NCI-H226 (cell line): ENCODE measurements at places on chromosomes 16 and 17.

DNA sequence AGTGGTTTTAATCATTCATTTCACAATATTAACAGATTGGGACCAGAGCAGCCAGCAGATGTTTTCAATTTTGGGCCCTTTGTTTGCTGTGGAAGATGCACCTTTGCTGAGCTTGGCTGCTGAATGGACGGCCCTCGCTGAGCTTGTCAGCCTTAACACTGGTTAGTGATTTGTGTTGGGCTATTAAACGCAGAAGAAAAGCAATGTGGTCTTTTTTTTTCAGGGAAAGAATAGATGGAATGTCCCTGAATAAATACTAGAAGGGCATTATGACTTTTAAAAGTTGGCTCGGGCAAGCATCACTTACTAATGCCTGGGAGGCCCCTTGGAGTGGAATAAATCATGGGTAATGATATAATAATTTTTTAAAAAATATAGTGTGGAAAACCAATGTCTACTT, 297.0 kb downstream of the MAP2K6 start:
- no peak for DNase-seq

- no peak for DNase-seq
These were observed 871.0 kb downstream of the CDH11 start for GRCh38 chr16:64250866-64251265.

DNA sequence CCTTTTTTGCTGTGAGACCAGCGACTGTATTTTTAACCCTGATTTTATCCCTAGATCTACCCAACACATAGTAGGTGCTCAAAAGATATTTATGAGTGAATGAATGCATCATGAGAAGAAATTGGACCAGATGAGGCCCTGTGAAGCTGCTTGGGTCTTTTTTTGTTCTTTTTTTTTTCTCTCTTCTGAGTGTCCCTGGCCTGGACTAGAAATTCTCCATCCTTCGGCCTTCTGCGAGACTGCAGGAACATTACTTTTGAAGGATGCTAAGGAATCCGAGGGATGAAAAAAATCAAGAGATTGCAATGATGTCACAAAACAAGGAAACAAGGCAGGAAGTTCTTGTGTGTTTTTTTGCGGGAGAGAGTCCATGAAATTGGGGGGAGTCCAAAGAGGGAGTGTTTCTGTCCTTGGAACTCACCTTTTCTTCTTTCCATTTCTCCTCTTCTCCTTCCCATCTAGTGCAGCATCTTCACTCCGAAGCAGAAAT, 560 bp upstream of the RUSF1 start:
- DNase-seq: peak; percentile 21

DNA sequence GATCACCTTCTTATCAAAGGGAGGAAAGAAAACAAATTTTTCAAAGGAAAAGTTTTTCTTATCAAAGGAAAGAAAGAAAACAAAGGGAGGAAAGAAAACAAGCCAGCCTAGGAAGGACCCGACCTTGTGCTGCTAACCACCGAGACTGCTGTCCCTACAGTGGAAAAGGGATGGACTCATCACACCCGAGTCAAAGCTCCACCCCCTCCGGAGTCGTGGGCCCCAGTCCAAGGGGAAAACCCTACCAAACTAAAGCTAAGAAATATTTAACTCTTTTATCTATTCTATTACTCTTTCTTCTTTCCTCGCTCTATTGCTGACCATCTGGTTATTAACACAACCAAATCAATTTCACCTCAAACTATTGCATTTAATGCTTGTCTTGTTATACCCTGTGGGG, 6.1 kb upstream of the ENDOV start:
- no peak for DNase-seq

GRCh38 chr17:61064087-61064951, 335.3 kb upstream of the TBX2 start:
- DNase-seq: no peak

DNA sequence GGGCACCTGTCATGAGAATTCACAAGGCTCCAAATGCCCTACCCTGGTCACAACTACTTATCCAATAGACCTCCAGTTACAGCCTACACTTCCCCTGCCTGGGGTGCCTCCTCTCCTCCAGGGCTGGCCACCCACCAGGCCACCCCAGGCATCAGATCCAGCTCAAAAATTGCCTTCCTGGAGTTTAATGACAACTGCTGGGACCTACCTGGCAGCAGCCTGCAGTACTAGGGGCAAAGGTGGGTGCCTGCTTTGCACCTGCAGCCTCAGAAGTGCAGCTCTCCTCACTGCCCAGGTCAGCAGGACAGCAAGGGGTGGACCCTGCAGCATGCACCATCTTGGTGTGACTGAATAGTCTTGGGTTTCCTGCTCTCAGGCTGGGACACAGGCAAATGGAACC, 3.6 kb downstream of the GP1BA start:
- no peak for DNase-seq
